ENCODE measurements at places on chromosomes 3 and 15.
A peak's percentile ranks its signal among the peaks of the same experiment; 100 is the strongest.

GRCh38 chr3:42190701-42191442 is 75.1 kb downstream of the CCK start:
- peak; percentile 74 for DNase-seq

GRCh38 chr3:54211097-54211496 is 88.7 kb downstream of the CACNA2D3 start:
- DNase-seq: no peak

DNA sequence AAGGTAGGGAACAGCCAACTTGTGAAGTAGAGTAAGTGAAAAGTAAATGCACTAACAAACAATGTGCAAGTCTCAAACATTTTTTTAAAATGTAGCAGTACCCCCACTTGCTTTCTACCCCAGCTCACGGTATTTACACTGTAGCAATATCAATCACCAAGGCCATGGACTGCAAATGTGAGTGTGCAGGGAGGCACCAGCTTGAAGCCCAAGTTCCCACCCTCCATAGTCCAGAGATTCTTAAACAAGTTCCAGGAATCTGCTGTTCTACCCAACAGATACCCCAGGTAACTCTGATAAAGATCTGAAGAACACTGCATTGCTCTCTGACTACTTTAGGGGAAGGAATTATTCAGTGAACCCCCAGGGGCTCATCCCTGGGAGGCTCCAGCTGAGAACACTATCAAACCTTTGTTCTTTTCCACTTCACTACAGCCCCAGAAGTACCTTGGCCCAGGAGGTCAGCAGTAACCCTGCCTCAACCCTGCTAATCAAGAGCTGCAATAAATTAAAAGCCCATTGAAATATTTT is 86.1 kb downstream of the FOXP1 start:
- DNase-seq: peak; percentile 83

- no peak for DNase-seq
Observed at GRCh38 chr3:42873221-42873982, 2.3 kb downstream of the CYP8B1 start.

GRCh38 chr3:187082758-187083375 is 56.4 kb downstream of the RPL39L start:
- no peak for DNase-seq

- DNase-seq: no peak
Observed at GRCh38 chr15:58360421-58361090, 71.2 kb upstream of the LIPC start.

- DNase-seq: no peak
Observed at GRCh38 chr3:4153771-4154170, 149.4 kb upstream of the SETMAR start.

- DNase-seq: no peak
Observed at GRCh38 chr15:59352189-59352588, 20.5 kb downstream of the MYO1E start.
